ENCODE measurements at places on chromosomes 4 and X.
A peak's percentile ranks its signal among the peaks of the same experiment; 100 is the strongest.

GRCh38 chr4:94714365-94715160 lies 43.2 kb upstream of the BMPR1B start:
- peak; percentile 63 for DNase-seq

- no peak for DNase-seq
Observed at GRCh38 chrX:133350751-133351150, 64.5 kb downstream of the GPC4 start.

GRCh38 chr4:180058691-180059215 lies 2184.4 kb upstream of the TENM3 start:
- no peak for DNase-seq

GRCh38 chrX:41178201-41178600 lies 93.0 kb downstream of the USP9X start:
- DNase-seq: no peak

DNA sequence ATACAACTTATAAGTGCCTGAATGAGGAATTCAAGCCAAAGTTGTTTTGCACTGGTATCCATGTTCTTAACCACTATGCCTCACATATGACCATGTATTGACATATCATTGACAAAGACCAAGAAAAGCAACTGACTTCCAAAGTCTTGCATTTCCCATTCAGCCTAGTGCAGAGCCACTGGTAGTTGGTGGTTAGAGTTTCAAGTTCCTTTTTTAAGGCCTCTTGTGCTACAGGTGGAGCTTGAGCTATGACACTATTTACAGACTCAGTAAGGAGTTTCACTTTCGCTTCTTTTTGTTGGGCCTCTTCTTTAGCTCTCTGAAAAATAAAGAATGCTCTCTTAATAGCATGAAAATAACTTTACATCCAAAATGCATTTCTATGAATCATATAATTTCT lies 763.0 kb downstream of the DMD start:
- DNase-seq: no peak

DNA sequence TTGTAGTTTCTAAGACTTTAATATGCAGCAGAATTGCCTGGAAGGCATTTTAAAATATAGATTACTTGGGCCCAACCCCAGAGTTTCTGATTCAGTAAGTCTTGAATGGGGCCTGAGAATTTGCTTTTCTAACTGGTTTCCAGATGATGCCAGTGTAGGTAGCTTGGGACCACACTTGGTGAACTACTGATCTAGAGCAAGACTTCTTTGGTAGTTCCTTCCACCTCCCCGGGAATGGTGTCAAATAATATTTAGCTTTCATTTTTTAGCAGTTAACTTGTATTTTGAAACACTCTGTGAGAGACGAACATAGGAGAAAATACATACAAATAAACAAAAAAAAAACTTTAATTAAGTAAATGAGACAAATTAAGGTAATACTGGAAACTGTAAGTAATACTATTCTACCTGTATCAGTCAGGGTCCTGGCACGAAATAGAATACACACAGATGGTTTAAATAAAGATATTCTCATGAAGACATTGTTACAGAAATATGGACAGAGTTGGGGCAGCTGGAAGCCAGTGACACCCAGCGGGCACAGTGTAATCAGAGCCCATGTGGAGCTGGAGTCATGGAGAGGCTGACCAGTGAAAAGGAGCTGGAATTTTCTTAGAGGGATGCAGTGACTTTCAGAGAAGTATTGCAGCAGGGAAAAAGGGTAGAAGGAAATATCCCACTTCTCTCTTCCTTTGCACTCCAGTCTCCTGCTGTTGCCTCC lies 905.7 kb downstream of the CCSER1 start:
- no peak for DNase-seq

DNA sequence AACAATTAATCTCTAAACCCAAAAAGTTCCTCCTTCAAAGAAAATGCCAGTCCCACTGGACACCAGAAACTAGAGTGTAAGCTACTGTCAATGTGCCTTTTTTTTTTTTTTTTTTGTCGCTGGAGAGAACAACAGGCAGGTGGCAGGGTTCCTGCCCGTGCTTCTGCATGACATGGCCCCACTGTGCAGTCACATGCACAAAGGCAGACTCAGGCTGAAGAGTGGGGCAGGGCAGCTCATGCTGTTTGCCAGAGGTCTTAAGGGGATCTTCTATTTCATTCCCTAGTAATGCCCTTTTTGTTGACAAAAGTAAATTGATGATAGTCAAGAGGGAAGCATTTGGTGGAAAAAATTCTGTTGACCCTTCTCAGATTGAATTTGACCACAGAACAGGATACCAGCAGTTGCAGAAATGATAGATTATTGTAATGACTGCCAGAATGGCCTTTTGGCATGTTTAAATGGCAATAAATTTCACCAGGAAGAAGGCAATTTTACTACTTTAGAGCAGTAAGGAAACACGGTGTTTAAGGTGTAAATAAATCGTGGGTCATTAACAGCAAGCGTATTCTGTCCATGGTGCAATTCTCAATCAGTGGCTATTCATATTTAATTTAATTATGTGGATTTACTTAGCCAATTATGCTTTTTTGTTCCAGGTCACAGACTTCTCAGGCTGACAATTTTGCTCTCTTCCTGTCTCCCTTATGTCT lies 80.9 kb downstream of the NKX6-1 start:
- DNase-seq: no peak

DNA sequence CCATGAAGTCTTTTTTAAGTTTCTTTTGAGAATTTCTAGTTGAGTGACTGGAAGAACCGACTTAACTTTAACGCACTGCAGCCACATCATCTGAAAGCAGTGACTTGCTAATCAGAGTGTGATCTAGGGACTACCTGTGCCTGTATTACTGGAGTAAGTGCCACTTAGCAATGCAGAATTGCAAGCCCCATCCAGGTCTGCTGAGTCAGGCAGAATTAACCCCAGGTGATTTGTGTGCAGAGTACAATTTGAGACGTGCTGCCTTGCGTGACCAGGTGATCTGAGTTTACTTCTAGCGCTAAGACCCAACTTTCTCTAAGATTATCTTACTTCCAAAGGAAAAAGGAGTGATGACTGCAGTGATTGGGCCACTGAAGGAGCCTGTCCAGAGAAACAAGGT lies 85.3 kb downstream of the CLCN4 start:
- no peak for DNase-seq

DNA sequence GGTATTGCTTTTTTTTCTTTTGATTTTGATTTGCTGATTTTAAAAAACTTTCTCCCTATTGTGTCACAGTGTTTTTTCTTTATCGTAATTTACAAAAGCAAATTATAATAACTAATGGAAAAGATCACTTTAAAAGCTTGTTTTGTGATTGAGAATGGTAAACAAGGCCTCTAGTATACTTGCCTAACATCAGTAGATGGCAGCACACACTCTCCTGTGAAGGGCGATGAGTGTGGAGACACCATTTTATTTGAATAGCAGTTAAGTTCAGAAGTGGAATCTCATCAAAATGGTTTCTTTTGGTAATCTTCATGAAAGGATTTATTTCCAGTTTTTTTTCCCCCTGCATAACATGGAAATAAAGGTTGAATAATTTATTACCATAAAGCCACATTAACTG lies 72.3 kb downstream of the PAK3 start:
- DNase-seq: no peak

- DNase-seq: no peak
Observed at GRCh38 chrX:22150371-22150770, 118.2 kb downstream of the PHEX start.

Measured in HCEC 1CT (cell line).